NCI-H1930 (cell line): ENCODE measurements at places on chromosomes 4 and X.

GRCh38 chr4:40251366-40251765 lies 54.5 kb downstream of the RHOH start:
- DNase-seq = no peak

DNA sequence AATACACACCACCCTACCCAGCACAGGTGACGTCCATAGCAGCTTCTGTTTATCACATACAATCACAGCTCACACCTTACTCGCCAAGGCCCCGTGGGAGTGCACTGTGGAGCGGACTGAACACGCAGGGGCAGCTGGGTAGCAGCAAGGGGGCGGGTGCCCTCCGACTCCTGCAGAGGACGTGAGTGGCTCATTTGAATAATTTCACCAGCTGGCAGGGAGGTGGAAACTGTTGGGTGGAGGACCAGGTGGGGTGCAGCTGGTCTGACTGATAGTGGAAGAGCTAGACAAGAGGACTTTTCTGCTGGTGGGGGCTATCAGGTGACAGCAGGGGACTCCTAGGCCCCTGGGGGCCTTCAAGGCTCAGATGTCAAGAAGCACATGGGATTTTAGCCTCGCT lies 16.3 kb downstream of the MAN2B2 start:
- no peak for DNase-seq

- no peak for DNase-seq
Measured at GRCh38 chr4:158208963-158209640, 1.2 kb upstream of the TMEM144 start.

- no peak for DNase-seq
Measured at GRCh38 chr4:183205709-183206108, 106.7 kb downstream of the WWC2 start.

DNA sequence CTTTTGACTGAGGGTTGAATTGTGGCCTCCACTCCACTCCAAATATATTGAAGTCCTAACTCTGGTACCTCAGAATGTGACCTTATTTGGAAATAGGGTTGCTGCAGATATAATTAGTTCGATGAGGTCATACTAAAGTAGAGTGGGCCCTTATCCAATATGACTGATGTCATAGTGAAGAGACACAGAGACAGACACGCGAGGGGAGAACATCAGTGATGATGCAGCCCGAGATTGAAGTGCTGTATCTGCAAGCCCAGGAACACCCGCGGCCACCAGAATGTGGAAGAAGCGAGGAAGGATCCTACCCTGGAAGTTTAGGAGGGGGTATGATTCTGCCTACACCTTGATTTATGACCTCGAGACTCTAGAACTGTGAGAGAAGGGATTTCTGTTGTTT lies 279.0 kb downstream of the ANKRD50 start:
- DNase-seq = no peak

DNA sequence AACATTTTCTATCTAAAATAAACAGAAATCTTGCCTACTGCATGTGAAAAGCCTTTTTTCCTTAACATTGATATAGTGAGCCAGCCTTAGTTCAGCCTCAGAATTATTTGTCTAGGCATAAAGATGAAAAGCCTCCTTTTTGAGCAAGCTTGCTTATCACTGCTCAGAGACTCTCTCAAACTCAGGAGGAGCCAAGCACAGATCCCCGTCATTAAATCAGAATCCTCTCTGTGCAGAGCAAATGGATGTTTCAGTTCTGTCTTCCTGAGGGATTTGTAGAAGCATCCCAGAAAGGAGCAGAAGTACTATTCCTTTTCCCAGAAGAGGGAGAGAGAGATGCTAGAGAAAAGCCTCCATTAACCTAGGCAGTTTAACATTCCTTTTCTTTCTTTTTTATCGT lies 186.9 kb upstream of the LNX1 start:
- DNase-seq = no peak
